ENCODE measurements at places on chromosomes 11 and 22.

- no peak for DNase-seq
Observed at GRCh38 chr11:128179512-128179911, 407.8 kb downstream of the ETS1 start.

GRCh38 chr22:50672471-50673230, at the start of gene SHANK3:
Gene SHANK3, plus strand, starts transcription at chr22:50672823.
- DNase-seq: no peak

- no peak for DNase-seq
Observed at GRCh38 chr11:37409124-37409523, 811.1 kb upstream of the RAG2 start.

DNA sequence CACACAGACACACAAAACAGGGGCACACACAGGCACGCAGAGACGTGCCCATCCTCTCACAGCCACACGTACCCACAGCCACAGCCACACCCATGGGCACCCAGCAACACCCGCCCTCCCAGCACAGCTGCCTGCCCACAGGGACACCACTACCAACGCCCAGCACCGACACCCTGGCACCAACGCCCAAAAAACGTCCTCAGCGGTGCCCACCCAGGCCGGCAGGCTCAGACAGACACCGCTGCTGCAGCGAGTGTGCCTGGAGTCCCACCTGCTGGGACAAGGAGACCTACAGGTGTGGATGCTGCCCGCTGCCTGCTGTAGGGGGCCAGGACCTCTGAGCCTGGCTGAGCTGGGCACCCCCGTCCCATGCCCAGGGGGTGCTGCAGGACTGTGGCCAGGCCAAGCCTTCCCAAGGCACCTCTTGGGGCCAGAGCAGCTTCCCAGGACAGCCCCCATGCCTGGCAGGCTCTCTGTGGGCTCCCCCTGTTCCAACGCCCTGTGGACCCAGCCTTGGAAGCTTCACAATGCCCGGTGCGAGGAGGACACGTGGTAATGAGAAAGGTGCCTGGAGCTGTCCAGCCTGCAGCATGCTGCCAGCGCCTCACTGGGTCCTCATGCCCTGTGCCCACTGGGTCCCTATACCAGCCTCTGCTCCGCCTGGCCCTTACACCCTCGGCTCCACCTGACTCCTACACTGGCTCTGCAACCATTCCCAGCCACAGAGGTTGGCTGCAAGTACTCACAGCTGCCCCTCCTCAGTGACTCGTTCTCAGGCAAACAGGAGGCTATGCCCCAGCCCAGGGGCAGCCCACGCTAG, 45.8 kb upstream of the TH start:
- DNase-seq: no peak

DNA sequence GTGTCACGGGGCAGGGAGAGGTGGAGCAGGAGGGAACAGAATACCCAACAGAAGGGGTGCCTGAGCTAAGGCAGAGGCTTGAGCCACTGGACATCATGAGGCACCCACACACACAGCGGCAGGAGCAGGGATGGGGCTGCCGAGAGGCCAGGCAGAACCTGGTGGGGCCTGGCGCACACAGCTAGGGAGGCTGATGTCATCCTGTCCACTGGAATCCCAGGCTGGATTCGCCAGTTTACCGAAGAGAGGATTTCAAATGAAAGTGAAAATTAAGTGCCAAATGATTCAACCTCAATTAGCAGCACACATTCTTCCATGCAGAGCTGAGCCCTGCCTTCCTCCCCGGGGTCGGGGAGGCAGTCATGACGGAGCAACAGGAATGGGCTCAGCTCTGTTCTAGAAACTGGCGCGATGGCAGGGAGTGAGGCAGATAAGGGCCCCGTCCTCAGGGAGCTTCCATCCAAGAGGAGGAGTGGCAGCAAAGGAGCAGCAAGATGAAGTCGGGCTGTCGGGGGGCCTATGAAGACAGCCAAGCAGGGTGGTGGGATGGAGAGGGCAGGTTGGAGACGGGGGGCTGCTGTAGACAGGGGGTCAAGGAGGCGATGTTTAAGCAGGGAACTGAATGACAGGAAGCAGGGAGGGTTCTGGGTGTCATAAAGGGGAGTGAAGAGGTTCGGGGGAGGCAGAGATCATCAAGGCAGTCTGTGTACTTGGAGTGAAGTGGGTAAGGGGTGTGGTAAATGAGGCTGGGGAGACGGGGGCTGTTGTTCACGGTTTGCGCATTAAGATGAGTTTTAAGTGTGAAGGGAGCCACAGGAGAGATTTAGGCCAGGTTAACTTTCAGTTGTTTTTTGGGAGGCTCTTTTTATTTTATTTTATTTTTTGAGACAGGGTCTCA, 6.4 kb downstream of the RAC2 start:
- DNase-seq: no peak

DNA sequence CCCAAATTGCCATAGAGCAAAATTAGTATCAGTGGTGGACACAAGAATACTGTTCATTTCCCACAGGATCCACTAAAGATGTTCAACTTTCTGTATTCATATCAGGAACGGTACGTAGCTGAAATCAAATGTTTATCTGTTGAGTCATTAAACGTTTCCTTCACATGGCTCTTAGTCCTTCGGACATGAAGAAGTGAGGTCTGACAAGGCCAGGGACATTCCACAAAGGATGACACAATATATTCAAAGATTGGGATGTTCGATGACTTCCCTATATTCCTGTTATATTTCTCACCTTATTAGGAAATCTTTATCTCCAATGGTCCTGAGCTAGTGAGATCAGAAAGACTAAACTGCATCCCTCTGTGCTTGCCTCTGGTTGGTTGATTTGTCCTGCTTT, 129.0 kb downstream of the ETS1 start:
- DNase-seq: no peak

GRCh38 chr11:67698247-67698646, 23.8 kb upstream of the ALDH3B2 start:
- DNase-seq: no peak

DNA sequence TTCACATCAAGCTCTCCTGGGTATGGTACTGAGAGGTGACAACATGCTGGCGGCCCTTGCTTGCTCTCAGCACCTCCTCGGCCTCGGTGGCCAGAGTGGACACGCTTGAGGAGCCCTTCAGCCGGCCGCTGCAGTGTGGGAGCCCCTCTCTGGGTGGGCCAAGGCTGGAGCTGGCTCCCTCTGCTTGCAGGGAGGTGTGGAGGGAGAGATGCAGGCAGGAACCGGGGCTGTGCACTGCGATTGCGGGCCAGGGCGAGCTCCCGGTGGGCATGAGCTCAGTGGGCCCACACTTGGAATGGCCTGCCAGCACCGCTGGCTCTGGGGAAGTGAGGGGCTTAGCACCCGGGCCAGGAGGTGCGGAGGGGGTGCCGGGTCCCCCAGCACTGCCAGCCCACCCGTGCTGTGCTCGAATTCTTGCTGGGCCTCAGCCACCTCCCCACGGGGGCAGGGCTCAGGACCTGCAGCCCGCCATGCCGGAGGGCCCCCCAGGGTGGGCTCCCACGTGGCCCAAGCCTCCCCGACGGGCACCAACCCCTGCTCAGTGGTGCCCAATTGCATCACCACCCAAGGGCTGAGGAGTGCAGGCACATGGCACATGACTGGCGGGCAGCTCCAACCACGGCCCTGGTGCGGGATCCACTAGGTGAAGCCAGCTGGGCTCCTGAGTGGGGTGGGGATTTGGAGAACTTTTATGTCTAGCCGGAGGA, 106.2 kb downstream of the RAB38 start:
- DNase-seq: no peak

GRCh38 chr11:104946907-104947306, 21.5 kb downstream of the CASP4 start:
- DNase-seq: peak; percentile 22

- DNase-seq: peak; percentile 65
Observed at GRCh38 chr11:34214961-34215805, 109.8 kb downstream of the NAT10 start.

GRCh38 chr11:131819865-131820264, 449.4 kb downstream of the NTM start:
- DNase-seq: no peak

GRCh38 chr22:46102159-46102558, 48.2 kb upstream of the PPARA start:
- DNase-seq: no peak

GRCh38 chr11:2311353-2312133, 9.7 kb downstream of the TSPAN32 start:
- DNase-seq: no peak

- no peak for DNase-seq
Observed at GRCh38 chr11:115981104-115981481, 476.9 kb upstream of the CADM1 start.

GRCh38 chr22:45475851-45476514, 26.7 kb upstream of the FBLN1 start:
- DNase-seq: no peak

- no peak for DNase-seq
Observed at GRCh38 chr11:104614961-104615360, 283.3 kb downstream of the CASP12 start.

- DNase-seq: no peak
Observed at GRCh38 chr11:45154276-45154675, 7.8 kb downstream of the PRDM11 start.

DNA sequence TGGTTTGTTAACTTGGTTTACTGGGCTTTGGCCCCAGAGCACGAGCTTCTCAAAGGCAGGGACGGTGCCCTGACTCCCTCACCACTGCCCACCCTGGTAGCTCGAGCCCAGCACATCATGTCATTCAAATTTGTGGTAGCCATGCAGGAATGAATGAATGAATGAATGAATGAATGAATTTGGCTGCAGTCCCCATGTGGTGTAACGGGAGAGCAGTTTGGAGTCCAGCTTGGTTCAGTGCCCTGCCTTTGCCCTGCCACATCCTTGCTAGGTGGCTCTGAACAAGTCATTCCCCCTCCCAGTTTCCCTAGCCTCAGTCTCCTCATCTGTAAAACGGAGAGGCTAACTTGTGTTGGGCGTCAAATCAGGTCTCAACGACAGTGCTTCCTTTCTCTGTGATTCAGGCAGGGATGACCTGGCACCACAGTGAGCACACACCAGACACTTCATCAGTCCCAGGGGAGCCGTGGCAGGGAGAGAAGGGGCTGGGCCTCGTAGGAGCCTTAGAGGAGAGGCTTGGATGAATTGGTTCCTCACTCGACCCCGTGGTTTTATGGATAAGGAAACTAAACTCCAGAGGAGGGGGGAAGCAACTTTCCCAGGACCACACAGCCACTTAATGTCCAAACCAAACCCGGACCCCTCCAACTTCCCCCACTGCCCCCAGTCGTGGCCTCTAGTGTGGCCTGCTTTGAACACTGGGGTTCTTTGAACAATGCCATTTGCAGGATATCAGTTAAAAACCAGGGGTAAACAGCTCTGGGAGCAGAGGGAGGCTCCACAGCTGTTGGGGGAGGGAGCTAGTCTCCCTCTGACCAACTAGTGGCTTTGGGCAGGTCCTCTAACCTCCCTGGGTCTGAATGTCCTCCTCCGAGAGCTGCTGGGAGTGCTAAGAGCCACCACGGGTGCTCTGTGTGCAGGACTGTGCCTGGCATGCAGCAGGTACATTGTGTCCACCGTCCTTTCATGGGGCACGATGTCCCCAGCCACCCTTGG, 86.2 kb downstream of the CACNA1I start:
- no peak for DNase-seq

GRCh38 chr11:30873924-30874610, 287.9 kb upstream of the MPPED2 start:
- DNase-seq: no peak

DNA sequence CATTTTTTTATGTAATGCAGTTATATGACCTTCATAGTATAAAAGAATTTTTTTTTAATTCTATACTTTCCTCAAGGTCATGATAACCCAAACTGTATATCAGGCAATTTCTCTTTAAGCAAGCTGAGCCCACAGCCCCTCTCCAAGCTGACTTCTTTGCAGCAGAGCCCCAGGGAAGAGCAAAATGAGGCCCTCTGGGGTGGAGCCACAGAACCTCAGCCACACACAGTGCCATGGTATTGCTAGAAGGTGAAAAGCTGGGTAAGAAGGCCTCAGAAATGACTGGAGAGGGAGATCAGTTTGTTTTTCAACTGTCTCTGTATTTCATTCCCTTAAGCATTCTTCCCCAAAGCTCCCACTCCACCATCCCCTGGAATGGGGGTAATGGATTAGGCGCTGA, 108.8 kb downstream of the PLEKHA7 start:
- DNase-seq: no peak

- DNase-seq: no peak
Observed at GRCh38 chr11:74583024-74583624, 9.3 kb upstream of the POLD3 start.

DNA sequence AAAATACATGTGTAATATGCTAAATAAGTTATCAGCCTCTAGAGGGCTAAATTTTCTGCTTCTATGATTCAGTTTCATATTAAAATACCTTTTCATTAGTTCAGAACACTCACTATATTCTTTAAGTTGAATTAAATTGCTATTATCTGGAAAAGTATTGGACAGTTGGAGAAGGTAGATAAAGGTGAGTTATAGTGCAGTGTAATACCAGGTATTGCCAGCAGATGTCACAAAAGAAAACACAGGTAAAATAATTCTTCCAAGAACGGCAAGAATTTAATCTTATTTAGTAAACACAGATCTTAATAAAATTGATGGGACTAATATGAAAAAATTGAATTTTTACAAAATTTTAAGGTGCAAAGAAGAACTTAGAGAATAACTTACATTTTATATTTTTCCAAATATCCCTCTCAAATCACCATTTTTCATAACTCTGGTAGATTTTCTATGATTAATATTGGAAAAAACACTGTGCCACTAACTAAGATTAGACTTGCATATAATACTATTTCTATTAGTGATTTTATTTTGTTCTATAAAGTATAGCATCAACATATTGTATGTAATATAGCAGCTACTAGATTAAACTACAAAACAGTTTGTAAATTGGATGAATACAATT, 1.7 kb upstream of the LRRC4C start:
- DNase-seq: no peak

DNA sequence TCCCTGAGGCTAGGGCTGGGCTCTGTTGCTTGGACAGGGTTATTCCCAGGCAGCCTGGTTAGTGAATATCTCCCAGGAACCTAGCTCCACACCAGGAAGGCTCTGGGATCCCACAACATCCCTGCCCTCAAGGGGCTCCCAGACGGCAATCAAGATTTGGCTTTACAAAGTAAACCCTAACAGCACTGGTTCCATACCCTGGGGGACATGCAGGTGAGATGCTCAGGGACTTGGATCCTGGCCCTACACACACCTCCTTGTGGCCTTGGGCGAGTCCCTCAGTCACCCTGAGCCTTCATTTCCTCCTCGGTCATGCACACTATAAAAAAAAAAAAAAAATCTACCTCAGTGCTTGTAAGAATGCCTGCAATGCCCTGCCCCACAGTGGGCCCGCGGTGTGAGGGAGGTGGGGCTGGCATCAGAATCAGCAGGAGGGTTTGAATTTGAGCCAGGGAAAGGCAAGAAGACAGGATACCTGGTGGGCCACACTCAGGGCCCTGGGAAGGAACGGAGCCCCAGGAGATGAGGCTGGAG, 86.3 kb downstream of the MORC2 start:
- DNase-seq: no peak

All from stimulated activated CD4-positive, alpha-beta T cell treated with anti-CD3 and anti-CD28 coated beads, Interleukin-2, amount 100 ng/mL, for 4 hours (primary cell).